ENCODE measurements at places on chromosomes 4 and X. TPM values are rescaled to one million over a fixed set of nuclear protein-coding genes. Genes with fewer than 3 reads are reported as not detected.

- H3K4me3 ChIP-seq, result peak overlapping the region; percentile 71
- H3K4me1 ChIP-seq, result peaks cover 21% of the 10 kb centered on the region
Measured at GRCh38 chrX:45851434-45851991, 650.8 kb upstream of the DIPK2B start.

The RPS6KA6 gene
- total RNA-seq, result 2.7 TPM

DNA sequence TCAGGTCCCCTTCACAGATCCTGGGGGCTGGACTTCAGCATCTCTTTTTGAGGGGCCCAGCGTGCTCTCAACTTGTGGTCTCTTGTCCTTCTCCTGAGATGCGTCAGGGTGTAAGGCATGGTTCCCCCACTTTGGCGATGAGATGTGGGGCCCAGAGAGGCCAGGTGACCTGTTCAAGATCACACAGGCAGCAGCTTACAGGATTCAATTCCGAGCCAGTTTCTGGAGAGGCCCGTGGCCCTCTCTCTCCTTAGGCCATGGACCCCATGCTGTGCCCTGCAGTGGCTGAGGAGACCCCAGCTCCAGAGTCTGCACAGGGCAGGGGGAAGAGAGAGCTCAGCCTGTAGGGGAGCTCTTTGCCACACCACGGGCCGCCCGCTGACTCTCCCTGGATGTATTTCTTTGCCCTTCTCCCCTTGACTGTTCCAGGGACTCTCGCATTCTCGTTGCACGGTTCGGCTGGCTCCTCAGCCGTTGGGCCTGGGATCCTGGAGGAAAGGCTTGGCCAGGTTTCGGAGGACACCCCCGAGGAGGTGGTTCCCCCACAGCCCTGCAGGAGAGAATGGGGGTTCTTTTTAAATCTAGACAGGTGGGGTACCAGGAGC lies 18.6 kb downstream of the NSG1 start:
- H3K4me3 ChIP-seq, result no peak overlapping the region
- peaks cover under 1% of the 10 kb centered on the region for H3K36me3 ChIP-seq
- H3K27ac ChIP-seq, result no peak overlapping the region
- H3K4me1 ChIP-seq, result no peaks in the 10 kb centered on the region

The IL13RA2 gene
- not detected for total RNA-seq

- no peak overlapping the region for H3K4me3 ChIP-seq
- no peaks in the 10 kb centered on the region for H3K27me3 ChIP-seq
- no peak for DNase-seq
- H3K36me3 ChIP-seq, result no peaks in the 10 kb centered on the region
- H3K27ac ChIP-seq, result no peak overlapping the region
- H3K4me1 ChIP-seq, result no peaks in the 10 kb centered on the region
Measured at GRCh38 chr4:126687655-126688358, 945.0 kb upstream of the INTU start.

The HCFC1 gene
- total RNA-seq, result 60.1 TPM

DNA sequence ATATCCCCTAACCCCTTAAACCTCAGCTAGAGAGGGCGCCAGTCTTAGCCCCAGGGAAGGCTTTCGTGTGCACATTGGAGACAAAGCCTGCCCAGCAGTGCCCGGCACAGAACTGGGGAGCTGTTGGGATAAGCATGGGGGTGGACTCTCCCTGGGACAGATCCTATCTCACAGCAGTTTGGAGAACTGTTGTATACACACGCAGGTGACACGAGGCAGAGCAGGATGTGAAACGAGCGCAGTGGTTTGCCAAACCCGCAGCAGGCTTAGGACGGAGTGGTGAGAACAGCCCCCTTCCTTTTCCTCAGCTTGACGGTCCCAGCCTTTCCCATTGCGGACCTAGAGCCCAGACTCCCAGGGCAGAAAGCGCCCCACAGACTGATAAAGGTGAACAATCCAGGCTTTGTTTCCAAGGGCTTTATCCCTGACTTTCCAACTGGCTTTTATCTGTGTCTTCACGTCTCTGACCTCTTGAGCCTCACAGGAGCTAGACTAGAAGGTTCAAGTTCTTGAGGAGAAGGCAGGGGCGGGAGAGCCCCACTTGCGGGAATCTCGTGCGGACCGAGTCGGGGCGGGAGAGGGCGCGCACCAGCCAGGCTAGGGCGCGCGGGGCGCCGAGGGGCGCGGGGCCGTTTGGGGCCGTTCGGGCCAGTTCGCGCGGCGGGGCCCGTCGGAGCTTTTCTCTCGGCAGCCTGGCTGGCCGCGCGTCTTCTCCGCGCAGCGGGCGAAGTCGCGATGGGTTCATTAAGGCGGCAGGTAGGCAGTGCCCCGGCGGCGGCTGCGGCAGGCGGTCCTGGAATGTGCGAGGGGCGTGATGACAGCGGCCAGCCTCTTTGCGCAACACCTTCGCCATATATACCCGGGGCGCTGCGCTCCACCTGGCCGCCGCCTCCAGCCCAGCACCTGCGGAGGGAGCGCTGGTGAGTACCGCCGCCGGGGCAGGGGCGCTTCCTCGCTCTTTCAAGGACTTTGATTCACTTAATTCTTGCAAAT lies at the start of gene SLC34A2:
TSS of gene SLC34A2 (plus strand) at position 881 of the 993 bp plus-strand sequence. CDS start 6,650 bp downstream, outside the sequence.
- peaks cover 23% of the 10 kb centered on the region for H3K4me1 ChIP-seq
- peak within 1 kb of the TSS; percentile 39 for H3K4me3 ChIP-seq
- H3K36me3 ChIP-seq, result no peaks in the 10 kb centered on the region
- peaks cover 24% of the 10 kb centered on the region for H3K27me3 ChIP-seq
- DNase-seq, result no peak

GRCh38 chr4:169314906-169315305 lies 44.1 kb upstream of the SH3RF1 start:
- peaks cover 31% of the 10 kb centered on the region for H3K4me1 ChIP-seq
- DNase-seq, result no peak
- H3K27ac ChIP-seq, result peak overlapping the region; percentile 77
- H3K36me3 ChIP-seq, result peaks cover 1% of the 10 kb centered on the region

DNA sequence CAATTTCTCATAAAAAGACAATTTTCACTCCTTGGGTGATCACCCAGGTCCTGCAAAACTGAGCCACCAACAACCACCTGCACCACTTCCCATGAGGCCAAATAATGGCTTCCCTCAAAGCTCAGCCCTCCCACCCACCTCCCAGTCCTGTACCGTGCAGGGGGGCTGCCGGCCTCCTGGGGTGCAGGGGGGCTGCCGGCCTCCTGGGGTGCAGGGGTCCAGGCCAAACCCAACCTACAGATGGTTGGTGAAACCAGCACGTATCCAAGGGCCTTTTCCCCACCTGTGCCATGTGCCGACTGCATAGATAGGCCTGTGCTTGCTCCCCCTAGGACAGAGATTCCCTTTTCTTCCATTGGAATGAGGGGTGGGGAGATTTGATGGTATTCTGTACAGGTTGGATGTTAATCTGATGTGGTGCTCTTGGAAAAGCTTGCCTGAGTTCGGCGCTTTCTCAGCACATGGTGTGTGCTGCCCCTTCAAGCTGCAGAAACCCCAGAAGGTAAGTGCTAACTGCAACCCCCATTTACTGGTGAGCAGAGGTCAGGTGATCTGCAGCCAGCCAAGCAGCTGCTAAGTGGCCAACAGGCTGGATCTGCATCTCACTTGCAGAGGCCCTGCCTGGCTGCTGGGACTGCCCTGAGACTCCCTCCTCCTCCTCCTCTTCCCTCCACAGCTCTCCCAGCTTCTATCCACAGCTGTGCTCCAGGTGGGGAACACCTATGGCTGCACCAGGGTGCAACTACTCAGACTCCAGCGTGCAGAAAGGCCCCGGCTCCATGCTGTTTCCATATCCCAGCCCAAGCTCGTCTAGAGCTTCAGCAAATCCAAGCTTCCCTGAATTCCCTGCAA lies 38.8 kb downstream of the FRG1 start:
- H3K4me1 ChIP-seq, result no peaks in the 10 kb centered on the region
- H3K4me3 ChIP-seq, result no peak overlapping the region
- peaks cover 2% of the 10 kb centered on the region for H3K27me3 ChIP-seq
- DNase-seq, result peak; percentile 68

GRCh38 chr4:76504613-76505465 lies 69.8 kb downstream of the SHROOM3 start:
- no peak overlapping the region for H3K4me3 ChIP-seq
- H3K27ac ChIP-seq, result no peak overlapping the region
- DNase-seq, result no peak
- no peaks in the 10 kb centered on the region for H3K27me3 ChIP-seq
- H3K4me1 ChIP-seq, result no peaks in the 10 kb centered on the region
- no peaks in the 10 kb centered on the region for H3K36me3 ChIP-seq

The ETDA gene
- total RNA-seq, result not detected

The FAAH2 gene
- 1.2 TPM for total RNA-seq

The FAM156B gene
- 18.3 TPM for total RNA-seq

DNA sequence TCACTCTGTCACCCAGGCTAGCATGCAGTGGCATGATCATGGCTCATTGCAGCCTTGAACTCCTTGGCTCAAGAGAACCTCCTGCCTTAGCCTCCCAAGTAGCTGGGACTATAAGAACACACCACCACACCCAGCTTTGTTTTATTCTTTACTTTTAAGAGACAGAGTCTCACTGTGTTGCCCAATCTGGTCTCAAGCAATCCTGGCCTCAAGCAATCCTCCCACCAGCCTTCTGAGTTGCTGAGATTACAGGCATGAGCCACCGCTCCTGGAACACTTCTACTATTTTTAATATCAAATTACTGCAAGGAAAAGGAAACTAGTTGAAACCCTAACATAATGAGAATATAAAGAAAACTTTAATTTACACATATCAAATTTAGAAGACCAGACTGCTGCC lies 85.4 kb downstream of the FAM13A start:
- H3K27ac ChIP-seq, result no peak overlapping the region
- H3K27me3 ChIP-seq, result no peaks in the 10 kb centered on the region
- H3K4me1 ChIP-seq, result no peaks in the 10 kb centered on the region
- no peak overlapping the region for H3K4me3 ChIP-seq
- no peaks in the 10 kb centered on the region for H3K36me3 ChIP-seq

The ODAPH gene
- total RNA-seq, result not detected

The JAKMIP1 gene
- total RNA-seq, result 0.10 TPM

The RTL5 gene
- 14.1 TPM for total RNA-seq

- no peaks in the 10 kb centered on the region for H3K27me3 ChIP-seq
- no peak for DNase-seq
Measured at GRCh38 chr4:88659055-88659889, 38.4 kb downstream of the NAP1L5 start.

DNA sequence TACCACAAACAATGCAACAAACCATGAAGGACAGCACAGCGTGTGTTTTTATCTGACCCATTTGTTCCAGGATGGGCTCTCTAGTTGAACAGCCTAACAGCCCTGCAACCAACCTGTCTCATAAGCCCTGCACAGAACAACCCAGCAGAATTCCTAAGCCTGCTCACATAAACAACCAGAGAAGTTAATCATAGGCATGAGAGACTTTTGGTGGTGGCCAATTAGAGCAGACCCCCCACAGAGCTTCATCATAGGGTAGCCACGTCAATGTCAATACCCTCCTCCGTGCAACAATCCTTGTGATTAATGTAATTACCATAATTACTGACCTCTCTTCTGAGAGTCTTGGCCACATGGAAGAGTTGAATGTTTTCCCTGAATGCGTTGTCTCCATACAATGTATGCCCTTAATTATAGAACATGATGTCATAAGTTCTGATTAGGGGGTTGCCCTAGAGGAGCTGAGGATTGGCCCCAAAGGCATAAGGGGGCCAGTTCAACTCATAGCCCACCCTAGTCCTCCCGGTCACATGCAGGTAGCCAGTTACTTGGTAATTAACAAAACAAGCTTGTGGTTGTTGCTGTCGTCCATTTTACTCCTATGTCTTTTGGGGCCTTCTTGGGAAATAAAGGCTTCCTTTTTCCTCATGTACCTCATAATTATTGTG lies 92.7 kb downstream of the SYNPO2 start:
- H3K27me3 ChIP-seq, result no peaks in the 10 kb centered on the region
- no peaks in the 10 kb centered on the region for H3K36me3 ChIP-seq
- H3K4me1 ChIP-seq, result peaks cover 31% of the 10 kb centered on the region
- H3K27ac ChIP-seq, result no peak overlapping the region

GRCh38 chr4:107714256-107714655 lies 5.8 kb downstream of the PAPSS1 start:
- no peaks in the 10 kb centered on the region for H3K27me3 ChIP-seq
- DNase-seq, result no peak
- peaks cover 78% of the 10 kb centered on the region for H3K4me1 ChIP-seq
- H3K27ac ChIP-seq, result peak overlapping the region; percentile 7
- H3K36me3 ChIP-seq, result peaks cover 4% of the 10 kb centered on the region

The AMTN gene
- total RNA-seq, result not detected

GRCh38 chrX:130295519-130296296 lies 27.0 kb upstream of the ZNF280C start:
- no peaks in the 10 kb centered on the region for H3K27me3 ChIP-seq
- peaks cover 17% of the 10 kb centered on the region for H3K4me1 ChIP-seq
- H3K27ac ChIP-seq, result no peak overlapping the region
- DNase-seq, result no peak
- H3K36me3 ChIP-seq, result no peaks in the 10 kb centered on the region

The SLC6A8 gene
- 71.1 TPM for total RNA-seq

DNA sequence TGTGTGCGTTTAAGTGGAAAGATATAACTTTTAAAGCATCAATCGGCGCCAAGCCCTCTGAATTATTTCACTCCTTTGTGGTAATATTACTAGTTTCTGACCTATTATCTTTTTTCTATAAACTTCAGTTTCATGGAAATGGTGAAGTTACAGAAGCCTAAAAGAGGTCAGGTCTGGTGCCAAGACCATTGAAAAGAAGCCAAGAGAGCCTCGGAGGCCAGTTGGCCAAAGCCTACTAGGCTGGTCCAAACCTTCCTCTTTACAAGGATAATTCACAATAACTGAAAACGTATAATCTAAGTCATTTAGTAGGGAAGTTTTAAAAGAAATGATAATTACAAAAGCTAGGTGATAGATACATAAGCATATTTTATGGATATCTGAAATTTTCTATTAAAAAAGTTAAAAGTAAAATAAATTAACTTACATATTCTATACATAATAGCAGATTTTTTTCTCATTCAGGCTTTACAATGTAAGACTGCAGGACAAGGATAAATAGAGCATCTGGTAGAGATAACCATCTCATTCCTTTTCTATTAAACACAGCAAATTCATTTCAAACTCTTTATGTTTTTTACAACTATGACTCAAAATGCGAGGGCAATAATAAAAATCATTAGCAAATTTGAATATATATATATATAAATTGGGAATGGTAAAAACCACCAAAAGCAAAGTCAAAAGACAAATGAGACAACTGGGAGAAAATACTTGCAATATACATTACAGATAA lies 49.2 kb downstream of the WDFY3 start:
- H3K4me3 ChIP-seq, result no peak overlapping the region
- peaks cover 12% of the 10 kb centered on the region for H3K36me3 ChIP-seq
- no peak for DNase-seq
- no peak overlapping the region for H3K27ac ChIP-seq

Data from chondrocyte (in vitro differentiated cells).